ENCODE measurements at places on chromosomes 6 and 20. TPM values are rescaled to one million over a fixed set of nuclear protein-coding genes. Genes with fewer than 3 reads are reported as not detected.

Gene FITM2
- total RNA-seq: 7.6 TPM

Gene TCP11
- total RNA-seq: 0.39 TPM

Gene GJA10
- total RNA-seq: not detected

Gene CHRNA4
- 0.05 TPM for total RNA-seq

Gene NRN1
- 0.10 TPM for total RNA-seq

Gene SPATA25
- total RNA-seq: 1.7 TPM

Gene PHF20
- total RNA-seq: 19.7 TPM
